Activated T-cell treated with anti-CD3 and anti-CD28 coated beads for 24 hours (primary cell): ENCODE measurements at places on chromosomes 3 and 15.

DNA sequence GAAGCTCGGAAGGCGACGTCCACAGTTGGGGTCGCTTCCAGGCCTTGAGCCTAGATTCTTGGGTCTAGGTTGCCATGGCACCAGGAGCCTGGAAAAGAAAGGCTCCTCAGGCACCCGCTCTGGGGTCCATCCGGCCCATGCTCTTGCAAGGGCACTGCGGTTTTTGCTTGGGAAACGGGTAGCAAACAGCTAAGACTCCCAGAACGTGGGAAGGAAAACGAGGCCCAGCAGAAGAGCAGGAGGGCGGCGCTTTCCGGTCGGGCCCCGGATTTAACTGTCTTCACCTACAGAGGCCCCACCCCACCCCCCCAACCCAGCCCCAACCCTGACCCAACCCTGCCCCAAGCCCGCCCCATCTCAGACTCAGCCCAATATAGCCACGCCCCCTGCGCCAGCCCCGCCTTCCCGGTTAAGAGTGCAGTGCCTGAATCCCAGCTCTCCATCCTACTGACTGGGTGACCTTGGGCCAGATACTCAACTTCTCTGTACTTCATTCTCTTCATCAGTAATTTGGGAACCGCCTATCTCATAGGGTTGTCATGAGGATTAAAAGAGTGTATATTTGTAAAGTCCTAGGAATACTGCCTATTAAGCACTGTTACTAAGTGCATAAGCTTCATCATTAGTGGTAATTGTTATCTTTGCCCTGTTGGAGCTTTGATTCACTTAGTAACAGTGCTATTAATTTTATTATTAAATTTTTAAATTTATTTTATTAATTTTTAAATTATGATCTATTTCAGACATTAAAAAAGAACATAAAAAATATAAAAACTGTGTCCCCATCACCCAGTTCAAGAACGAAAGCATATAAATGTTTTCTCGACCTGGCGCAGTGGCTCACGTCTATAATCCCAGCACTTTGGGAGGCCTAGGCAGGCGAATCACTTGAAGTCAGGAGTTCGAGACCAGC, 28.4 kb upstream of the SMAD6 start:
- peak; percentile 20 for DNase-seq

- DNase-seq = no peak
These were observed 61.4 kb downstream of the CCDC54 start for GRCh38 chr3:107438671-107439070.

GRCh38 chr15:26972636-26973035, 1.7 kb downstream of the GABRG3 start:
- no peak for DNase-seq

DNA sequence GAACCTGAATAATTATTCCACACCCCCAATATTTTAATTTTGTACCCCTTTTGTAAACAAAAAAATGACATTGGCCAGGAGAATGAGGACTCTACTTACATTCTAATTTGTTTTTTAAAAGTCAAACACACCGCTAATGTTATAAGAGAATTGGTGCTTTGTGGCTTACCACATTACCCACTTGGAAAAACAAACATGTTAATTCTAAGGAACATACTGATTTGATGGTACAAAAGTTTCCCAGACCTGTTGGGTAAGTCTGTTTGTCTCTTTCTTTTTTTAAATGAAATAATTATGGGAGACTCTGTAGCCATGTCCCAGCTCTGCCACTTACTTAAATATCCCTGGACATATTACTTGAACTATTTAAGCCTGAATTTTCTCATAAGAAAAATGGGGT, 352.5 kb upstream of the C2CD4B start:
- DNase-seq = no peak

DNA sequence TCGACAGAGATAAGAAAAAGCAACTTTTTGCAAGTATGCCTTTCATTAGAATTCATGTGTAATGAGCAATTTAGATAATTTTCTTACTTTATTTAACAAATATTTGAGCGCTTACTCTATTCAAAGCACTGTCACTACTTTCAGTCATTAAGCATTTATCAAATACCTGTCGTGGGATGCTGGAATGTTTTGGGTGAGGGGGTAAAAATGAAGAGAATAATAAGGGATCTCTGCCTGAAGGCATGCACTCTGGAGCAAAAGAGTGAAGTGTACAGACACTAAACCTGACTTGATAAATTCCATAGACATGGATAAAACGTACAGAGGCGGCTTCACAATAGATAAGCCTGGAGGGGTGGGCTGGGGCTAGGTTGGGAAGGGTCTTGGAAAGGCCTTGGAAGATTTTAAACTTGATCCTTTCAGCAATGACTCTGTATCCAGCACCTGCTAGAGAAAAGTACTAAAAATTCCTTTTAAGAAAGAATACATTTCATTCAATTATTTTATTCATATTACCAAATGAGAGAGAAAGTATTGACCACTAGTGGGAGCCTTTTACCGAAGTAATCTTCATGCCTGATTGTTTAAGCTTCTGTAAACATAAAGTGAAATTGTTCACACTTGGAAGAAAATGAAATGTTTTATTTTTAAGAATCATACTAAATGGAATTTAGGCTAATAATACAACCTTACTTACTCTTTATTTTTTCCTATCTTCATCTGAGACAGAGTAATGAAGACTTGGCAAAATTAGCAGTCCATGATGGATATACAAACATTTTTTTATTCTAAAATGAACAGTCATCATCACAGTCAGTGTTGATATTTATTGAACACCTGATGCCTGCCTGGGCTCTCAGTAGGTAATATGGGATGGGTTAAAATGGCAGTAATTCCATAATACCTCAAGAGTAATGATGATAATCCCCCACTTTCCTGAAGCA, 113.2 kb downstream of the PPP2R3A start:
- no peak for DNase-seq

- DNase-seq = no peak
These were observed 689.7 kb upstream of the BCHE start for GRCh38 chr3:166526881-166527280.

- no peak for DNase-seq
These were observed 114.2 kb downstream of the TNIK start for GRCh38 chr3:171346019-171346418.

DNA sequence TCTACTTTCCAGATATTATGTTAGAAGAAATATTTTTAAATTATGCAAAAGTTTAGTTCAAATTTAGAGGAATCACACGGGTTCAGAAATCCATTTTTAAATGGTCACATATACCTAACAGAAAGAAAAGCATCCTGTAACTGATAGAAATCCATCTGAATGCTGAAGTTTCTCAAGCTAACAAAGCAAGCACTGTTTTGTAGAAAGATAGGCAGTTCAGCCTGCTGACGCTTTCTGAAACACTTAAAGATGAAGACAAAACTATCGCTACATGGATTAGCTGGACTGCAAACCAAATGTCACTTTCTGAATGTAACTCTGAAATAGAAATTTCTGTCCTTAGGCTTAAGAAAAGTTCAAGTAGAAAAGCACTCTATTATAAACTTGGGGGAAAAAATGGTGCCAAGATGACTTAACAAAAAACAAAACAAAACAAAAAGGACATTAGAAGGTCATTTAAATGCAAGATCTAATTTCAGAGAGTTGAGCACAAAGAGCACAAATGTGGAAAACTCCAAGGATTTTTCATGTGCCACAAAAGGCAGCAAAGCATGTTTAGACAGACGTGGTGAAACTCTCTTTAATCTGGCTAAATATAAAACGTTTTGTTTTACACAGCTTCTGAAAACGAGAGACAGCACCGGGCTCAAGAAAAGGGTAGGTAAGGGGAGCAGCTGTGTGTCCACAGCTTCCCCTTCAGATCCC, 1.2 kb downstream of the PLOD2 start:
- no peak for DNase-seq

- no peak for DNase-seq
These were observed 4.3 kb downstream of the PFKFB4 start for GRCh38 chr3:48552111-48552951.

DNA sequence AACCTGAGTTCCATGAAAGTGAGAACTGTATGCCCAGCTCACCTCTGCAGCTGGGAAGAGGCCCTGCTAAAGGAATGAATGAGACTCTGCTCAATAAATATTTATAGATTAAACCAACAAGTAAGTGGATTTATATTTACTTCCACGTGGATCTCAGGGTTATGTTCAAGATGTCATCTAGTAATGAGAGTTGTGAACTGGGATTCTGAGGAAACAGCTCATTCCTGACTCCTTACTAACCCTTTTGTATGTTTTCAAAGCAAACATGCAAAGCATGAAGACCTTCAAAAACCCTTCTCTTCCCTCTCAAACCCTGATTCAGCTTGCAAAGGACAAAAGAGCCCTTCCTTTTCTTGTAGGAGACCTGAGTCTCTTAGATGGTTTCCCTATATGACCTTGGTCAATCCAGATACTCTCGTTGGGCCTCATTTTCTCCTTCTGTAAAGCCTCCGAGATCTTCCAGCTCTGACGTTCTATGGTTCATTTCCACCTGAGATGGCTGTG, 53.4 kb downstream of the LSM3 start:
- DNase-seq = no peak

- no peak for DNase-seq
These were observed 6.9 kb downstream of the PLCH1 start for GRCh38 chr3:155737844-155738460.

- no peak for DNase-seq
These were observed 10.2 kb upstream of the C15orf61 start for GRCh38 chr15:67510597-67511190.

DNA sequence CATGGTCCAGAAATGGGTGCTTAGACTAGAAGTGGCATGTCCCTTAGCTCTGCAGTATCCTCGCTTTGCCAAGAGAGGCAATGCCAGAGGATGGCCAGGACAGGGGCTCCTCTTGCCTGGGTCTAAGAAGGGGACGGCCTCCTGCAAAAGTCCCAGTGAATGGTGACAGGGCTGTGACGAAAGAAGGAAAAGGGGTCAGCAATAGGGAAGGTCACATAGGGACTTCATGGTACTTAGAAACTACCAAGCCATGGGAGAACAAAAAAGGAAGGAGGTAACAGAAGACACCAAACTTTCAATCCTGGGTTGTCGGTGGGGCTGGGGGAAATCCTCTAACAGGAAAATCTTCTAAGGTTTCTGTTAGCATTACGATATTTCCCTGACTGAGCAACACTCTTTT, 36.2 kb upstream of the ATOSA start:
- DNase-seq = no peak

- DNase-seq = no peak
These were observed 15.2 kb downstream of the MCM2 start for GRCh38 chr3:127613406-127613805.

- DNase-seq = no peak
These were observed 162.7 kb downstream of the MAGI1 start for GRCh38 chr3:65876028-65876420.

DNA sequence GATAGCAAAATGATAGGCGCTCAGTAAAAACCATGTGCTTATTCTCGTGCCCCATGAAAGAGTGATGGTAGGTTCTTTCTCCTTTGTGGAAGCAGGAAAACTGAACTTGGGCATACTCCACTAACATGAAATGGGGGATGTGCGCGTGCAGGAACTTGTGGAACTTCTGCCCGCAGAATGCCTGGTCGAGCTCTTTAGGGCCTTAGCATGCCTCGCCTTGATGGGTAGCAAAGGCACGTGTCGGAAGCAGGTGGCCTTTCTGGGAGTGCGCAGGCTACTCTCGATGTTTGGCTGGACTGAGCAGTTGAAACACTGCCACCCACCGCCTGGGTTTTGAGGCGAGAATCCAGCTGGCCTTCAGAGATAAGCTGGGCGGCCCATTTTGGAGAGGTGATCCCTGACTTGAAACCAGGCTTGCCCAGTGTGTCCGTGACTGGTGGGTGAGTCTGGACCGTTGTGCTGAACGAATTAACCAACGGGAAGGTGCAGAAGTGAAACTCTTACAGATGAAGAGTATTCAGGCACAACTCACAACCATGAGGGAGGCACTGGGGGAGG, 842 bp downstream of the PCCB start:
- peak; percentile 4 for DNase-seq

- DNase-seq = peak; percentile 20
These were observed 122.4 kb downstream of the RAP2B start for GRCh38 chr3:153284282-153284938.

DNA sequence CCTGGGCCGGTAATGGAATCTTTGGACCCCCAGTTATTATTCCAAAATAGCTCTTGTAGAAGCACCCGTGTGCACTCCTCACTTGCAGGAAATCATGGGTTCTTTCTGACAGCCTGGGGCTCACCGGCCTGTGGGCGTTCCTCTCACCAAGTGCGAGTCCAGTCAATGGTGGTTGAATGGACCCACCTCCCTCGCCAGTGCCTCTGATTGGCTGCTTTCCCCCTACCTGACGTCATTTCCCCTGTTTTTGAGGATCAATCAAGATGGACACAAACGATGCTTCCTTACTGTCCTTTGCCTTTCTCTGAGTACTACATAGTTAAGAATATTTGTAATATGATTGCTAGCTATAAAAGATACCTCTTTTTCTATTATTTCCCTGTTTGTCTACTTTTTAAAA, 18.1 kb downstream of the MOBP start:
- DNase-seq = no peak

DNA sequence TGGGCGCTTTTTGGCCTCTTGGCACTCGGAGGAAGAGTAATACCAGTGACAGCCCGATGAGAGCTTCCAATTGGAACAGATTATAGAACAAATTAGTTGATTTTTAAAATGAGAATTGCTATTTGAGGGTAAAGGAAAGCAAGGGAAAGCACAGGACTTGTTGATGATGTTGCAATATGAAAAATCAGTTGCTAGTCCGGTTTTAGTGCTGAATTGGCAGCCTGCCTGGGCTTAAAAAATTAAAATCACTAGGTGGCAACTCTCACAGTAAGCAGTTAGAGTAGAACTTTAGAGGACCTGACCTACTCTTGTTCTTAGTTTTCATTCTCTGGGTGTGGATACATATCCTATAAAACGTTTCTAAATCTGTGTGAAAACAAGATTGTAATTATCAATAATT, 2.1 kb upstream of the SCAANT1 start:
- DNase-seq = no peak

DNA sequence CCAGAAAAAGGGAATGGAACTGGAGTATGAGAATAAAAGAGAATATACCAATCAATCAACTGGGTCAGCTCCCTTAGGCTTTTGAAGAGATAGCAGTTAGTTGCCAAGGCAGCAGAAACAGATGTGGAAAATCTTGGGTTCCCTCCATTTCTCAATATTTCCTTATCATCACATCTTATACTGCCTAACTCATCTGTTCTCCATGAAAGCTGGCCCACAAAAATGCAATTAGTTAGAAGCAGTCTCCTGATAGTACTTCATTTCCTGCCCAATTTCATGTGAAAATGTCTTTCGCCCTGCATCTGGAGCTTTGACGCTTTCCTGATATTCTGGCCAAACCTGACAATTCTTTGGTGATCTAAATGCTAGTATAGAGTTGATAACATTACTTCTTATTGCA, 30.1 kb upstream of the SPTSSB start:
- DNase-seq = no peak
